Caudate nucleus (tissue), 63 donors: ENCODE measurements at places on chromosomes 7 and 10.

GRCh38 chr10:112775892-112776674, 174.0 kb upstream of the TCF7L2 start:
- DNase-seq, result no peak

DNA sequence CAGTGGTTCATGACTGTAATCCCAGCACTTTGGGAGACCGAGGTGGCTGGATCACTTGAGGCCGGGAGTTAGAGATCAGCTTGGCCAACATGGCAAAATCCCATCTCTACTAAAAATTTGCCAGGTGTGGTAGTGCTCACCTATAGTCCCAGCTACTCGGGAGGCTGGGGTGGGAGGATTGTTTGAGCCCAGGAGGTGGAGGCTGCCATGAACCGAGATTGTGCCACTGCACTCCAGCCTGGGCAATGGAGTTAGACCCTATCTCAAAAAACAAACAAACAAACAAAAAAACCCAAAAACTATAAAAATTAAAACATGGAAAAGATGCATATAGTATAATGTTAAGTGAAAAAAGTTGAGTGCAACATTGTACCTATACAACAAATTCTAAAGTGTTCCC, 81.4 kb downstream of the AKR1D1 start:
- DNase-seq, result no peak

- DNase-seq, result no peak
Observed at GRCh38 chr7:159179241-159179640, 34.6 kb upstream of the VIPR2 start.

DNA sequence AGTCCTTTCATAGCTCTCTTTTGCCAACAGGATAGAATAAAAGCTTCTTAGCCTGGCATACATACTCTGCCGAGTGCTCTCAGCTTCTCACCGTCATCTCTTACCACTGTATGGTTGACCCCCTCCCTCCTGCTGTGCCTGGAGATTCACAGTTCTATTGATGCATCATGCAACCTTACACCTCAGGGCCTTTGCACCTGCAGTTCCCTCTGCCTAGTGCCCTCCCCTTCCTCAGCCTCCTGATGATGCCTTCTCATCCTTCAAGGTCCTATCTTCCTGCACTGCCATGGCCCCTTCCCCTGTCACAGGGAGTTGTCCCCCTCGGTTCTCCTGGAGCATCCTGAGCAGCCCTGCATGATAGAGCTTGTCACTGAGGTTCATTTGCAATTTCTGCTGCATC, 81.5 kb downstream of the CDH23 start:
- no peak for DNase-seq

GRCh38 chr10:76558996-76559891, 1078.4 kb downstream of the KCNMA1 start:
- no peak for DNase-seq

DNA sequence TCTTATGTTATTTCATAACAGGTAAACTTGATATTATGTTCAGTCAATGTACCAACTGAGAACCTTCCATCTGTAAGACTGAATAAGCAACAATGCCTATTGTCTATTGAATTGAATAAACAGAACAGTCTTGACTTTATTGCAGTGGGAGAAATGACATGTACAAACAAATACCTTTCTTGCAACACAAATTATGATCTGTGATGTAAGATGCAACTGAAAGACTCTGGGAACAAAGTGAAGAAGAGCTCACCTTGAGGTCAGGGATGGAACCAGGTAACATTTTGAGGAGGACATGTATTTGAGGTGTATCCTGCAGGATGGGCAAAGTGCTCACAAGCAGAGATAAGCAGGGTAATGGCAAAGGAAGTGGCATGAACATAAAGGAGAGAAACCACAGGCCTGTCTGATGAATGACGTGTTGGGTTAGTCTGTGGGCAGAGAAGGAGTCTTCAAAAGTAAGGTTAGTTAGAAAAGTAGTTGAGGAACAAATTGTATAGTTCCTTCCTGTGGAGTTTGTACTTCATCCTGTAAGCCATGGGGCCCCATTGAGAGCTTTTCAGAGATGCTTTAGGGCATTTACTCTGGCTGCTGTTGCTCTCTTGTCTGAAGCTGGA, 9.5 kb downstream of the PNLIPRP3 start:
- no peak for DNase-seq

DNA sequence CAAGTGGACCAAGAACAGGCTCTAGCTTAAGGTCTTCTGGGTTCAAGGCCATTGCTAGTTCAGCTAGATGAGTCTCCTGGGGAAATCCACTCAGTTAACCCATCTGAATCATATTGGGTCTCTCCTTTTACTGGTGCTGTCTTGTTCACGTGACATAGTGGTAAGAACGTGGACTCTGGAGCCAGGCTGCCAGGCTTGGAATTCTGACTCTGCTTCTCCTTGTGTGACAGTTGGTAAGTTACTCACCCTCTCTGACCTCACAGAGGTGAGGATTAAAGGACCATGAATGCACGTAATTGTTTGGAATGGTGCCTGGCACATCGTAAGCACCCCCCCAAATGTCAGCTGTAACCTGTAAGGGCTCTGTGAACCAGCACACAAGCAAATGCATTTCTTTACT, 9.7 kb upstream of the CALU start:
- DNase-seq, result no peak

DNA sequence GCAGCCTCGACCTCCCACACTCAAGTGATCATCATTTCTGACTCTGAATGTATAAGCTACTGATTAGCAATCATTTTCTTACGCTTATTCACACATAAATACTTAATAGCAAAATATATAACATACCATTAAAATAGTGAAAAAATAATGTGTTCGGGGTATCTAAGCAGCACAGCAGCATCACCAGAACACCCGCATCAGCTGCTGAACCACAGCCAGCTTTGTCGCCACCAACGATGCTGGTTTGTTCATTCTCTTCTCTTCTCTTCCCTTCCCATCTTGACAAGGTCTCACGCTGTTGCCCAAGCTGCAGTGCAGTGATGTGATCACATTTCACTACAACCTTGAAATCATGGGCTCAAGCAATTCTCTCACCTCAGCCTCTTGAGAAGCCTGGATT, 425.1 kb upstream of the LRGUK start:
- DNase-seq, result no peak

- DNase-seq, result no peak
Observed at GRCh38 chr7:132592231-132592920, 16.1 kb upstream of the PLXNA4 start.

DNA sequence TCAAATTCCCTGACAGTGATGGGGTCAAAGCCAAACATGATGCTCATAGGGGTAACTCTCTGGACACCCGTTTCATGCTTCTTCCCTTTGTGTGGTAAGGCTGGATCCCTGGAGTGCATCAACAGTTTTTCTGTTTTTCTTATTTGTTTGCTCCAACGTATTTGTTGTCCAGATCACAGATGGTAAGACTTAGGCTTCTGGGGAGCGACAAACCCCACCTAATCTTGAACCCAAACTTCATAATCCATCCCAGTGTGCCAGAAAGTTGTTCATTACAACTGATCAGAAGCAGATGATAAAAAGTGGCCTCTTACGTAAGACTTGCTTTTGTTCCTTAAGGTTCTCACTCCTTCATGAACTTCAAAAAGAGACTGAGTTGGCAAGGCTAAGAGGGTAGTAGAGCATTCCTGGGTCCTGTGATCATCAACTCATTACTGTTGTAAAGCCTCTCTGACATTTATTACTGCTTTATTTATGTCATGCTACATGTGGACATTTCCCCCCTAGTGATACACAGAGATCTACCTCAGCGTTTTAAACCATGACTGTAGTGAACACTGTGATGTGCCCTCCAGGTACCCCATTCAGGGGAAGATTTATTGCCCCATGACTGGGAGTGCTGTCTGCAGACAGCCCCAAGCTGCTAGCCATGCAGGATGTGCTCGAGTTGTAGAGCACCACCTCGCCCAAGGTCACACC, 125.6 kb downstream of the CCDC71L start:
- no peak for DNase-seq

- DNase-seq, result no peak
Observed at GRCh38 chr10:43222210-43222720, 44.6 kb downstream of the RASGEF1A start.

DNA sequence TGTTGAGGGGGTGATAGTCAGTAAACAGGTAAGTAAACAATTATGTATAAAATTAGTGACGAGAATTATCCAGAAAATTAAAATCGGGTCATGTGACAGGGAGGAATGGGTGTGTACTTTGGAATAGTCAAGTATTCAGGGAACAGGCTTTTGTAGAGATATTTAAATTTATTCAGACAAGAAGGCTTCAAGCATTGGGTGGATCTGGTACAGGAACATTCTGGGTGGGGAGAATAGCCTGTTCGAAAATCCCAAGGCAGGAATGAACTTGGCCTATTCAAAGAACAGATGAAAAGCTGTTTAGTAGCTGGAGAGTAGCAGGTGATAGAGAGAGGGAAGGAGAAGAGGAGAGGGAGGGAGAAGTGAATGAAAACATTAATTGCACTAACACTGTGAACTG, 448.9 kb upstream of the FZD8 start:
- no peak for DNase-seq

GRCh38 chr7:650339-651031, 76.0 kb upstream of the DNAAF5 start:
- peak; percentile 23 for DNase-seq

GRCh38 chr7:2799253-2799652, 44.9 kb downstream of the GNA12 start:
- DNase-seq, result no peak

GRCh38 chr7:30733691-30734090, 18.2 kb upstream of the INMT start:
- no peak for DNase-seq

- no peak for DNase-seq
Observed at GRCh38 chr10:102342958-102343357, 52.5 kb upstream of the NFKB2 start.

GRCh38 chr10:115879372-115880089, 393.5 kb downstream of the GFRA1 start:
- no peak for DNase-seq

GRCh38 chr10:104318810-104319741, 19.2 kb downstream of the ITPRIP start:
- peak; percentile 25 for DNase-seq

DNA sequence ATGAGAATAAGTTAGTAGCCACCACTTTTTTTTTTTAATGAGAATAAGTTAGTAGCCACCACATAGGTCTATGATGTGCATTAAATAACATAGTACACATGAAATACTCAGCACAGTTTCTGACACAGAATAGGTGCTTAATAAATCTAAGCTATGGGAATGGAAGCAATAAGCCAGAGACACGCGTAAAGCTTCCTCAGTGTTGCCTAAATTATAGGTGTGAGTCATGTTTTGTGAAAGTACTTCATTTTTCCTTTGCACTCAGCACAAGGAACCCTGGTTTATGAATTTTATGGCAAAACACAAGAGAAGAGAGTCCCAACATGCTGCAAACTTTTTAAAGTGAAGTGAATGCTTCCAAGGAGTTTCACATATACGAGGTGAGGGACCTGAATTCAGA, 267.4 kb downstream of the RNLS start:
- DNase-seq, result no peak

DNA sequence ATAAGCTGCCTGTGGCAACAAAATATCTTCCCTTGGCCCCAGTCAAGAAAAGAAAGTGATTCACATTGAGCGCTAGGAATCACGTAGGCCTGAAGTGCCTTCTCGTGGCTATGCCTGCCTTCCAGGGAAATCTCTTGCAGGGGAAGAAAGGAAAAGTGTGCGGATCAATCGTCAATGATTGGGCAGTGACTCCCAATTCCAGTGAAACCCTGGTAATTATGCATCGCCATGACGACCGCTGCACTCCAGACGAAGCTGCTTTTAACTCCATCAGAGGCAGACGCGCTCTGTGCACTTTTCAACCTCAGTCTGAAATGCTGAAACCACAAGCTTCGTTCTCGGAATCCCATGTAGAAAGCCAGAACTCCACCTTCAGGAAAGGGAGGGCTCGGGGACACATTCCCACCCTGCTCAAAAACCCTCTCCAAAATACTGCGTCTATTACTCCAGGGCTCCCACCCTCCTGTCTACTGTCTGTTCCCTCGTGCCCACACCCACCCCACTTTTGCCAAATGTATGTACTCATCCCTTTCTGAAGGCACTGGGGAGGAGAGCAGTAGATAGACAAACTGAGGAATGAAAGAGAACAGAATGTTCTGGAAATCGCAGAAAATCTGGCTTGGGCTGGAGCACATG, 24.2 kb upstream of the PRKAG2 start:
- no peak for DNase-seq

DNA sequence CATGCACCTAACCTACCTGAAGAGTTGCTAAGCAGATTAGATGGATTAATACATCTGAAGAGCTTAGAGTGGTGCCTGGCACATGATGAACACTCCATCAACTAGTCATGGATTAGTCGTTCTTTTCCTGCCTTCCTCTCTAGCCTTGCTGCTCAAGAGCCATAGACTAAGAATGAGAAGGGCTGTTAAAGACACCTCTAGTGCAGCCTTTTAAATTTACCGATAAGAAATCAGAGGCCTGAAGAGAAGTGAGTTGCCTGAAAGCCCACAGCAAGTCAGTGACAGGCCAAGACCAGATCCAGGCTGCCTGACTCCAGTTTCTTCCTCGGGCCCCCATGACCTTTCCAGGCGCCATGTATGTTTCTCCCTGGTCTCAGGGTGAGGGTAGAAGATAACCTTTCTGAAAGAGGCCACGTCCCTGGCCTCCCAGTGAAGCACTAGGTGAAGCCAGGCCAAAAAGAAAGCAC, 6.5 kb downstream of the TSPAN15 start:
- DNase-seq, result no peak

DNA sequence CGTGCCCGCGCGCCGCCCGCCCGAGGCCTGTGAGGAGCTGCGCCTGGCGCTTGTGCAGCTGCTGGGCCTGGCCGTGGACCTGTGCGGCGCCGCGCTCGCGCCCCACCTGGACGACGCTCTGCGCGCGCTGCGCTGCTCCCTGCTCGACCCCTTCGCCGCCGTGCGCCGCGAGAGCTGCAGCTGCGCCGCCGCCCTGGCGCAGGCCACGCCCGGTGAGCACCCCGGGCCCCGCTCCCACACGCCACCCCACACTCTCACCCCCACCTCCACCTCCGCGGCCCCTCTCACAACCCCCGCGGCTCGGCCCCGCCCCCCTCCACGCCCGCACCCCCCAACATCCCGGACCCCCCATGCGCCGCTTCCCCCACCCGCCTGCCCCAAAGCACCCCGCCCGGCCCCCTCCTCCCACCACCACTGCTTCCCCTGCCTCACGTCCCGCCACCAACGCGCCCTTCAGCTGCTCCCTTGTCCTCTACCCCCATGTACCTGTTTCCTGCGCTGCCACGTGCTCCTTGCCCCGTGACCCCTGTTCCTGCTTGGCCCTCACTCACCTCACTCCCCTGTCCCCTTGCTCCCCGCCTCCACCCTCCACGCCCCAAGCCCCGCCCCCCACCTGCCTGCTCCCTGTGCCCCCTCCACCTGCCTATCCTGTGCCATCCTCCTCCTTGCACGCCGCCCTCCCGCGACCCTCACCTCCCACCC, at the start of gene PRKAR1B:
Gene PRKAR1B, minus strand, starts transcription at position 178 of the 702 bp plus-strand sequence. CDS start 15,776 bp downstream, outside the sequence.
- no peak for DNase-seq

- no peak for DNase-seq
Observed at GRCh38 chr10:6092731-6093130, 3.9 kb downstream of the RBM17 start.

DNA sequence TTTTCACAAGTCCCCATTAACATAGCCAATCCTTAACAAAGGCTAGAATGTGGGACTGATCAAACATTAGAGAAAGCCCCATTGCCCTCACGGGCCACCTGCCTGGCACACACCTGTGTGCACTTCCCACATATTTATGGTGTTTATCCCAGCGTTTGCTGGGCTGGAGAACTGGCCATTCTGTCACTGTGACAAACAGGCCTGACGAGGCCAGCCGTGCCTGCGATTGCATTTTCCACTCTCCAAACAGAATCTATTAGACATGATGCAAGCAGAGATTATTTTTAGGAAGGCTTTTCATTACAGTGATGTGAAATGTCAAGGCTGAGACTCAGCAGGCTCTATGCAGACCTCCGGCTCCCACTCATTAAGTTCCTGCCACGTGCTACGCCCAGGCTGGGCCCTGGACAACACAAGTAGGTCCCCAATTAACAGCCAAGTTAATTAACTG, 20.4 kb downstream of the PTPRN2 start:
- DNase-seq, result no peak
